Activated effector memory CD4-positive, alpha-beta T cell treated with Interleukin-2 at 50 U/mL for 16 hours (primary cell): ENCODE measurements at places on chromosomes 3 and 15.

GRCh38 chr3:128455786-128456748 lies 10.6 kb downstream of the DNAJB8 start:
- no peak for DNase-seq

DNA sequence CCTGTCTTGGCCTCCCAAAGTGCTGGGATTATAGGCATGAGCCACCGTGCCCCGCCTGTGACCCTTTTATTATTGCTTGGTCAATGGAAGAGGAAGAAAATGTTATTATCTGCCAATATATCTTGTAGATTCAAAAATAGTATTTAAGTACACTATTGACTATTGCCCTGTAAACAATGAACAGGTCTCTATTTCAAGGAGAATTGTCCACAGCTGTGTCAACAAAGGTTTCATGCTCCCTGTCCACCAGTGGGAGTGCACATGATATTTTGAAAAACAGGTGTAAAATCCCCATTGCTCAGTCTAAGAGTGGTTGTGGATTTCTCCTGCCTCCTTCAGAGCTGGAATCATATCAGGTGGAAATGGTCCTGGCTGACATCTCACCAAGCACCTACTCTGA lies 36.5 kb upstream of the IGF1R start:
- DNase-seq: no peak

DNA sequence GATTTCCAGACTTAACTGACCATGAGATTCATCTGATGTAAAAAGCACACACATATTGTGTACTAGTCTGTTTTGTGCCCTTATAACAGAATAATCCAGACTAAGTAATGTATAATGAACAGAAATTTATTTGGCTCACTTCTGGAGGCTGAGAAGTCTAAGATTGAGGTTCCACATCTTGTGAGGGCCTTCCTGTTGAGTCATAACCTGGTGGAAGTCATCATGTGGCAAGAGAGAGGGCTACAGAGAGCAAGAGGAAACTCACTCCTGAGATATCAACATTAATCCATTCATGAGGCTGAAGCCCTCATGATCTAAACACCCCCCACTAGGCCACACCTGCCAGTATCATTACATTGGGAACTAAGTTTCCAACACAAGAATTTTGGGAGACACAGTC lies 977.6 kb downstream of the MCTP2 start:
- DNase-seq: no peak

DNA sequence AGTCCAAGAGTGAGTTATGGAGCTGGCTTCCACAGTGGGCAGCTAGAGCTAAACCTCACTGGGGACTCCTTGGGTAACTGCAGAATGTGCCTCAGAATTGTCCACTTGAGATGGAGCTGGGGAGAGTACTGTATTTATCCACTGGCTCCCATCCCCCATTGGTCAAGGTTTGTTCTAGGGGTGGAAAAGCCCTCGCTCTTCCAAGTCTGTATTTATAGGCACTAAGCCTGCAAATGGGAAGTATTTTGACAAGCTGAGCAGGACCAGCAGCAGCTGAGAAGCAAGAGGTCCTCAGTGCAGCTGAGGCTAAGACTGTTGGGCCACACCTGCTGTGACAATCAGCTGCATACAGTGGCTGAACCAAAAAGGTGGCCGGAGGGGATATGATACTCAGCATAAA lies 5.8 kb downstream of the USP13 start:
- no peak for DNase-seq

DNA sequence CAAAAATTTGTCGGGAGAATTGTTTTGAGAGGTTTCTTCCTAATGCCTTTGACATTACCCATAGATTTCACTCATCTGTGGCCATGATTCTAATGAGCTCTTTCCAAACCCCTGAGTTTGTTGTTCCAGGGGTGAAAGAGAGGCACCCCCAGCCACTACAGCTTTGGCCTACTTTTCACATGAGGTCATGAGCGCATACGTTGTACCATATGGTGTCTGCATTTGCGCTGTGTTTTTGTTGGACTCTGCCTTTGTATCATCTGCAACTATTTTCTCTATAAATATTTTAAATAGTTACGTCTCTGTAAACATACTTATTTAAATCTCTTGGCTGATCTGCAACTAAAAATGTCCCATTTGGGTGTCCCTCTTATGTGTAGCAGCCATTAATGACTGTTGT lies 107.9 kb downstream of the LRTM1 start:
- DNase-seq: no peak
